ENCODE measurements at places on chromosomes 12 and 14.

DNA sequence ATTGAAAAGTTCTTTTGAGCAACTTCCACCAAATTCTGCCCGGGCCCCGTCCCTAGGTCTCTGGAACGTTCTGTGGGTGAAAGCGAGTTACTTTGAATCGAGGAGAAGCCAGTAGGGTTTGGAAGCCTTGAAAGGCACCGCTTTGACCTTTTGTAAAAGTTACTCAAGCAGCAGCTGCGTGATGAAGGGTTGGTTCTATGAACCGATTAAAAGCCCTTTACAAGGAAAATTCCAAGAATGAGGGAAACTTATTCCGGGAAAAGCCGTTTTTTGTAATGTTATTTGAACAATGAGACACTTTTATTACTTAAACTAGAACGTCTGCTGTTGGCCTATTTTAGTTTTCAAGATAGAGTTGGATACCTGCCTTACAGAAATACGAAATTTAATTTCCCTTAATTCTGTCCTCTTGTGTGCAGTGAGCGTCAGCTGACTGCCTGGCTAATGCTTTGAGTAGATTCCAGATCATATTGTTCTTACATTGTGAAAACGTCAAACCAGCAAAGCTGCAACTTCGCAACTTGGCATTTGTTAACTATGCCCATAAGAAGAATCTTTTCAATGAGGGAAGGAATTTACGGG, 906 bp downstream of the LARP4 start:
- no peak for DNase-seq

- no peak for DNase-seq
Observed at GRCh38 chr12:41663598-41664265, 475.6 kb downstream of the PDZRN4 start.

DNA sequence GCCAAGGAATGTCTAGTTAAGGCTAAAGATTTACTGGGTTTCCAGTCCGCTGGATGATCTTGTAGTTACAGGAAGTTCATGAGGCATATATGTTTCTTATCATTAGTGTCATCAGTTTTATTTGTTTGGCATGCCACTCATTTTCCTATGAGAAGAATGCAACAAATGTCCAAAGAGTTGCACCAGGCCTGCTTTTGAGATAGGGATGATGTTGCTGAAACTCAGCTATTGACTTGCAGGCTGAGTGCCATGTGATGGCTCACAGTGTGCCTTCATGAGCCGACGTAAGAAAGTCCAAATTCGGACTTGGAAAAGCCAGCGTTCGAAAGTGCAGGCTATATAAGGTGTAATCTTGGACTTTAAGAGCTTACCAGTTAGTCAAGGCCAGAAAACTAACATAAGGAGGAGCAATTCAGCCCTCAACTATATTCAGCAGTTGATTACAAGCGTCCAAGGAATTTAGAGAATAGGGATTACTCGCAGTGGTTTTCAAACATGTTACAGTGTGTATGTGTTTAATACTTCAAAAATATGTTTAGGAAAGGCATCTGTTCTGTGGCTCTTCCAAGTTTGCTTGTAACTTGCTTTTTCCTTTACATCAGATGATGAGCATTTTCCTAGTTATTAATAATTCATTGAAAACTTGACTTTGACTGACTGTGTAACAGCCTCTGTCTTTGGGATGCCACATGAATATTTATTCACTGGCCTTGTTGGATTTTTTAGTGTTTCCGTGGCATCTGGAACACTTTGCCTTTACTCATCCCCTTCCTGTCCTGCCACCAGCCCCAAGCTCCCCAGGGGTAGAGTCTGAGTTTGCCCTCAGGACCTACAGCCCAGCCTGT, 101.3 kb downstream of the LGMN start:
- DNase-seq: no peak

DNA sequence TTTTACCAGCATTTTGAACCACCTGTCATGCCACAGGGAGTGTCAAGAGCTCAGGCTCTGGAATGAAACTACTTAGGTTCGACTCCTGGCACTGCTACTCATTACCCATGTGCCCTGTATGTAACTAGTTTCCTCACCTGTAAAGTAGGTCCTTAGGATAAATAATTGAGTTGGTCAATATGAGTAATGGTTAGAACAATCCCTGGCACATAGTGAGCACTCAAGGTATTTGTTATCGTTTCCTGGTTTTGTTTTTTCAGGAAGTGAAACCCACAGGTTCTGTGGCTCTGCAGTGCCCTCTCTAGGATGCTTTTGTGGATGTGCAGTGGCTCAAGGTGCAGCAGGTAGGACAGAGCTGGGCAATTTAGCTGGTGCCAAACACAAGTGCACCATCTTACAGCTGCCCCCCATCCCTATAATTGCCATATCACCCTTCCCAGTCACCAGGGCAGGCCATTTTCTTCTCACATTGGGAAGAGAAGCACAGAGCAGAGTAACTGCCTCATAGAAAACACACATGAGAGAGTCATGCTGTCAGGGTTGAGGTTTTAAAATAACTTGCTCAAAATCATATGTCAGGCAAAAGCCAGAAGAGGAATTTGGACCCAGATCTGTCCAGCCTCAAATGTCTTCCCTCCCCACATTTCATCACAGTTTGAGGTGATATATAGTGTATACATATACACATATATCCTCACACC, 297.5 kb downstream of the RPAP3 start:
- DNase-seq: no peak

DNA sequence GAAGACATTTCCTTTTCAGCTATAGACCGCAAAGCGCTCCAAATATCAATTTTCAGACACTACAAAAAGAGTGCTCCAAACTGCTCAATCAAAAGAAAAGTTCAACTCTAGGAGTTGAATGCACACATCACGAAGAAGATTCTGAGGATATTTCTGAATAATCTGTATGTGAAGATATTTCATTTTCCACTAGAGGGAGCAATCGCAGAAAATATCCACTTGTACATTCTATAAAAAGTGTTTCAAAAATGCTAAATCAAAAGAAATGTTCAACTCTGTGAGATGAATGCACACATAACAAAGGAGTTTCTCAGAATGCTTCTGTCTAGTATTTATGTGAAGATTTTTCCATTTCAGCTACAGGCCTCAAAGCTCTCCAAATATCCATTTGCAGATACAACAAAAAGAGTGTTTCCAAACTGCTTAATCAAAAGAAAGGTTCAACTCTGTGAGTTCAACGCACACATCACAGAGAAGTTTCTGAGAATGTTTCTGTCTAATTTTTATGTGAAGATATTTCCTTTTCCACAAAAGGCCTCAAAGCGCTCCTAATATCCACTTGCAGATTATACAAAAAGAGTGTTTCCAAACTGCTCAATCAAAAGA, 643.8 kb upstream of the ALG10B start:
- no peak for DNase-seq

GRCh38 chr14:64504310-64504896, at the start of gene ZBTB1:
ZBTB1 (plus strand) TSS chr14:64504770; CDS start chr14:64521505, 16,735 bp downstream.
- DNase-seq: peak; percentile 89

- DNase-seq: no peak
Observed at GRCh38 chr12:97184127-97184773, 277.2 kb downstream of the NEDD1 start.

DNA sequence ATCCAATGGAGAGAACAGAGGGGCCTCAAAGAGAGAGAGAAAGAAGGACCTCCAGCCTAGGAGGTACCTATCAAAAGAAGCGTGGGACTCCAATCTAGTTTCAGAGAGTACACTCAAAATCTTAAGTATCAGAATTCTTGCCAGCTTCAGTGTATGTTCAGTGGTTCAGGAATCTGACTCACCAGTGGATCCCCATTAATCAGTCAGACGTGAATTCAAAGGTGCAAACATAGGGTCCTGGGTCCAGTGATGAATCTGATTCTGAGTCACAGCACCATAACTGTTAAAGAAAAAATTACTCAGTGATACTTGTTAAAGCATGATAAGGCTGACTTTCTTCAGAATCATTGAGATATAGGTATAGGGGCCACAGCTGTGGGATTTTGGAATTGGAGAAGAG, 33.2 kb downstream of the ETNK1 start:
- DNase-seq: no peak

DNA sequence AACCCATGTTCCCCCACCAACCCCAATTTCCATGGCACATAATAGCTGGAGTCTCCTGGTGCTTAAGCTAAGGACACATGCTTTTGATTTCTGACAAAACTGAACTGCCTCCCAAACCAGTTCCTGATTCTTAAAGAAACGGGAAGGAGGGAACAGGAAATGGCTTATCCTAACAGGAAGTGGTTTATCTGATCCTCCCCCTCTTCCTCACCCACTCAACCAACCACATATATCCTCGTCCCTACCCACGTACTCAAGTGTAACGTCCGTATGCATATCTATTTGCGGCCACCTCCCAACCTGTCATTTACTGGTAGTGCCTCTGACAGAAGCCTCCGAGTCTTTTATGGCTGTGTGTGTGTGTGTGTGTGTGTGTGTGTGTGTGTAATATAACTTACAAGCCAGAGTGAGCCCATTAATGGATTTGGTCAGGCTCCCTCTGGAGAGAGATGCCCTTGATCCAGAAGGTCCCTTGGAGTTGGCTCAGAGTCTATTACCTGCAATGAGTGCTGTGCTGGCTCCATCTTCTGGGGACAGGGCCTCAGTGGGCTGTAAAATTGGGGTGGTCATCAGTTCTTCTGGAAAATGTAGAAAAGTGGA, 7.7 kb downstream of the DAZAP2 start:
- DNase-seq: no peak

DNA sequence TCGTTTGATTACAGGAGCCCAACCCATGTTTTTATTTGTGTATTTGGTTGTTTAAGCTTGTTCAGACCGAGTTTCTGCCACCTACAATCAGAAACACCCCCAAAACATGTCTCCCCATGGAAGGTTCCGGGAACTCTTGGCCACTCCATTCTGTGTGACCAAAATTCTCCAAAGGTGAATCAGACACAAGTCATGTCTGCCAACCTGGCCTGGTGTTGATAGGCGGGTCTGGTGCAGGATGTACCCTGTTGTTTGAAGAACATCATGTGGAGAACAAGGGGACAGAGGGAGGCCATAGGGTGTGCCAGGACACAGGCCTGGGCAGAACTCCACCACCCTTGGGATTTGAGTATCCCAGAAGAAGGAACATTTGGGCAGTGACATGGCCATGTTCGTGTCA, 147.1 kb upstream of the MYL2 start:
- DNase-seq: no peak

DNA sequence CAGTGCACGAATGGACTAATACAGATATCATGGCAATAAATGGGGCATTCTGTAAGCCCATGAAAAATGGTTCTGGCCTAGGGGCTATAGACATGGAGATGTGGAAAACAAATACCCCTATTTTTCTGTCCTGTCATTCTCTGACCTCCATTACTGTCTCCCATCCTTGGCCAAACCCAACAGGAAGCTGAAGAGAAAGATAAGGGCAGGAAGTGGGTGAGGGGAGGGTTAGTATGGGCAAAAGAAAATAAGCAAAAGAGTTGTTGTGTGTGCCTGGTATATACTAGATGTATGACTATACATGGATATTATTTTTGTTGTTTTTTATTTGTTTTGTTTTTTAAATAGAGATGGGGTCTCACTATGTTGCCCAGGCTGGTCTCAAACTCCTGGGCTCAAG, 339.3 kb downstream of the PCNX1 start:
- no peak for DNase-seq

- no peak for DNase-seq
Observed at GRCh38 chr14:33508126-33509062, 442.5 kb downstream of the EGLN3 start.

GRCh38 chr12:131943876-131944275, 5.9 kb upstream of the EP400 start:
- peak; percentile 33 for DNase-seq

GRCh38 chr12:48165089-48165981, 8.0 kb upstream of the ASB8 start:
- DNase-seq: peak; percentile 63

DNA sequence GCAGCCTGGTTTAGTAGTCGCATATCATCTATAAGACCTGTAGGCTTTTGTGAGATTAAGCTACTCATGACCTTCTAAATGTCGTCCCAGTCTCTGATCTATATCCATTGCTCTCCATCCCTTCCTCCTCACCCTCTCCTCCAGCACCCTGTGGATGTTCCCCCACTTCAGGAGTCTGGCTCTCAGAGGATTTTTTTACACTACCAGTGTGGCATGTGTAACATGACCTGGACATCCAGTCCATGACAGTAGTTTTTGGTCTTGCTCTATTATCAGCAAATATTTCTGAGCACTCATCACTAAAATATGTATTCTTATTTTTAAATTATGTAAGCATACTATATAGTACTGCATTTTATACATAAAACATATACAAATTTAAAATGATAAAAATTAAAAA, 142.1 kb downstream of the DYRK2 start:
- no peak for DNase-seq

- DNase-seq: no peak
Observed at GRCh38 chr12:14803830-14804160, 325 bp downstream of the C12orf60 start.

- peak; percentile 26 for DNase-seq
Observed at GRCh38 chr14:76710056-76711010, 50.9 kb upstream of the VASH1 start.

DNA sequence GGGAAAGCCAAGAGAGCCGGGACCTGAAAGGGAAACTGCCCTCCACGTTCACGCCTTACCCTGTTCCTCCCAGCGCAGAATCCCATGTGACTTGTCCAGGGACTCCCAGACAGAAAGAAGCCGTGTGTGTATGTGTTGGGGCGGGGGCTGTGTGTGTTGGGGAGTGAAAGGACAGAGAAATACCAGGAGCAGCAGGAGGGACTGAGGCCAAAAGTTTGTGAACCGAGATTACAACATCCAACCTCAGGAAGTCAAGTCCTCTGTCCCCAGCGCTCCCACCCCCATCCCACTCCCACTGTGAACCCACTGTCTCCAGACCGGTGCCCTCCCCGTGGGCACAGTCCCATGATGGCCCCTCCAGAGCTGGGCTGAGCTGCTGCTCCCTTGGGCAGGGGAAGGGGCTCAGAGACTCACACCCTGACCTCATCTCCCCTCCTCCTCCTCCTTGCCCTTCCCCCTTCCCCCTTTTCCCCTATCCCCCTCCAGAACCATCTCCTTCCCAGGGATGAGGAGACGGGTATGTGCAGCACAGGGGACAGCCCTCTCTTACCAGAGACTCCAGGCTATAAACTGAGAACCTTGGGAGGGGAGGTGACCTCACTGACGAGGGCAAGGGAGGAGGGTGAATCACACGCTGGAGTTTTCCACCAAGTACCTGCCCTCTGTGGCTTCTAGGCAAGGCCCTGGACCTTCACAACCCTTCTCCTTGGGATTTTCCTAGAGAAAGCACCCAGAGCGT, at the start of gene SLC6A12:
TSS of gene SLC6A12 (minus strand) at position 155 of the 739 bp plus-strand sequence. CDS start 4,171 bp downstream, outside the sequence.
- no peak for DNase-seq

DNA sequence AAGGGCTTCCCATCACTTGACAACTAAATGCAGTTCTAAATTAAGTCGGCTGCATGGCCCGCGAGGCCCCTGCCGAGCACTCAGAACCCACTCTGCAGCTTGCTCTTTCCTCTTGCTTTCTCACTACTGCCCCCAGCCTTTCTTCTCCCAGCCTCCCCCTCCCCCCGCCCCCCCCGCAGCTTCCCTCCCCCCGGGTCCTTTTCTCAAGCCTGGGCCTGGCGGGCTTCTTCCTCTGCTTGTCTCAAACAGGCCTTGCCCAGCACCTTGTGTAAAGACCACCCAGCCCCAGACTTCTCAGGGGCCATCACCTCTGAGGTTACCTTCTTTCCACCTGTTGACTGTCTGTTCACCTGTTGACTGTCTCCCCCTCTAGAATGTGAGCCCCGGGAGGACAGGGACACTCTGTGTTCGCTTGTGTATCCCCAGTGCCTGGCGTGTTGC, 1.1 kb downstream of the CYP46A1 start:
- no peak for DNase-seq

- DNase-seq: no peak
Observed at GRCh38 chr12:71804505-71804904, 35.1 kb upstream of the TBC1D15 start.

GRCh38 chr12:22271023-22271422, 63.5 kb downstream of the ST8SIA1 start:
- no peak for DNase-seq
